ENCODE measurements at places on chromosomes 2 and 18.

DNA sequence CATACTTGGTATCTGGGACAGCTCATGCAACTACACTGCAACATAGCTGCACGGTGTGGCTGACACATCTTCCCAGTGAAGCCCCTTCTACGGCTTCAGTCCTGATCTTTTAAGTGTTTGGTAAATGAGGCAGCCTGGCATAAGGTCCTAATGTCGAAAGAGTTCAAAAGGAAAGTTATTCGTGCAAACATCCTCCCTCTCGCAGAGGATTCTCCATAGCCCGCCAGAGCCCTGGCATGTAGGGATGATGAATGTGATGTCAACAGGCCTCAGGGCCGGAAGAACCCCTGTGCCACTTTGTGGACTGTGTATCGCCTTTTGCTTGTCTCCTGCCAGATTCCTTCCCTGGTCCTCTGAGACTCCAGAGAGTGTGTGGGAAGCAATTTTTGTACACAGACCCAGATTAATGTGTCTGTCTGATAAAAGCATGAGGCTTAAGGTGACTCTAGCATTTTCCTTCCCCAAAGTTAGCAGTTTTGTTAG, 88.5 kb downstream of the SOCS6 start:
- no peak for DNase-seq

GRCh38 chr2:113103277-113103676, 24.1 kb upstream of the IL1RN start:
- DNase-seq = no peak

- peak; percentile 84 for DNase-seq
Measured at GRCh38 chr2:43075054-43075593, 151.3 kb downstream of the ZFP36L2 start.

DNA sequence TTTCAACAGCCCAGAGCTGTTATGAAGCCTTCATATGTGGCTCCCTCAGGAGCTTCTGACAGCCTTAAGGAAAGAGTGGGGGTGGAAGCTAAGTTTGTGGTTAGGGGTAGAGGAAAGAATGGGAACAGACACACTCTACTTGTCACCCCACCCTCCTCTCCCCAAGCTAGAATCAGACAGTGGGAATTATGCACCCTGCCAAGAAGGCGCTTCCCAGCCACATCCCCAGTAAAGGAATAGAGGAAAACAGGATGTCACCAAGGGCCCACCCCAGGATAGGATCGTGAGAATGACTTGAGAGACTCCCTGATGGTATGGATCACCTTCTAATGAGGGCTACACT, 32.4 kb upstream of the EML4 start:
- no peak for DNase-seq

DNA sequence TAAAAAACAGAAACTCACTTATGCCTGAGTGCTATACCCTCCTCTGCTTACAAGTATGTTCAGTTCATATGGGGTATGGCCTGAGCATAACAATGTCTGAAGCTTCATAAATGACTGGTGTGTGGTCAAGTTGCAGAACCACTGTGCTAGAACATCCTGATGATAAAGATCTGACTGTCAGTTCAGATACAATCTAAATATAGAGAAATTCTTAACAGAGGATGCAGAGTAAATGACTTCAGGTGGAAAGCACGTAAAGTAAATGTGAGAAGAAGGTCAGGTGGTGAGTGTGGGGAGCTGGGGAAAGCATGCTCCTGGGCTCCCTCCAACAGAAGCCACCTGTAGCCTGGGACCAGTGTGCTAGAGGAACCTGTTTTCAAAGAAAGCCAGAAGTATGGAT, 926.2 kb downstream of the TSN start:
- DNase-seq = no peak
